ENCODE measurements at places on chromosomes 4 and X.

DNA sequence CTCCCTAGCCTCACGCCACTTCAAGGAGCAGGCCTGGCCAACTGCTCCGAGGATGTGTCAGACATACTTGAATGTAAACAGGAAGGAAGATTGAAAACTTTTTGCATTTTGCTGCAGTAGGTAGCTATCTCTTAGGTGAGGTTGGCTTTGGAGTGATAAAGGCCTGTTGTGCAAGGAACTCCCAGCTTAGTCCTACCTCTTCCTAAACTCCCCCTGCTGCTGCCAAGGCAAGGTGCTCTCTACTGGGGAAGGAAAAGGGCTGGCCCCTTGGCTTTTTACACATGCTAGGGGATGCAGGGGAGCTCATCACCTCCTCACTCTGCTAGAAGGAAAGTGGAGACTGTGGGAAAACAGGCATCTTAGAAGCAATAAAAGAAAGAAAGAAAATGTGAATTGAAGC lies 10.7 kb upstream of the BRS3 start:
- DNase-seq = no peak

- no peak for DNase-seq
Measured at GRCh38 chr4:161714022-161714751, 449.6 kb downstream of the FSTL5 start.

DNA sequence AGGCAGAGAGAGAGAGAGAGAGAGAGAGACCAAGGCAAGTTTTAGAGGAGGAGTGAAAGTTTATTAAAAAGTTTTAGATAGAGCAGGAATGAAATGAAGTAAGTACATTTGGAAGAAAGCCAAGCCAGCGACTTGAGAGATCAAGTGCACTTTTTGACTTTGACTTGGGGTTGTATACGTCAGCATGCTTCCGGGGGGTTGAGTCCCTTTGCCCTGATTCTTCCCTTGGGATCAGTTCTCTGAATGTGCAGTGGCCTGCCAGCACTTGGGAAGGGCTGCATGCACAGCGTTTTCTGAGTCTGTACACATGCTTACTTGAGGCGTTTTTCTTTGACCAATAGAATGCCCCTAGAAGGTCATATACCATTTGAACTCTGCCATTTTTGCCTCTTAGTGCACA lies 400.5 kb downstream of the PDGFC start:
- DNase-seq = no peak

GRCh38 chr4:13700021-13700857 lies 72.7 kb upstream of the BOD1L1 start:
- DNase-seq = no peak

DNA sequence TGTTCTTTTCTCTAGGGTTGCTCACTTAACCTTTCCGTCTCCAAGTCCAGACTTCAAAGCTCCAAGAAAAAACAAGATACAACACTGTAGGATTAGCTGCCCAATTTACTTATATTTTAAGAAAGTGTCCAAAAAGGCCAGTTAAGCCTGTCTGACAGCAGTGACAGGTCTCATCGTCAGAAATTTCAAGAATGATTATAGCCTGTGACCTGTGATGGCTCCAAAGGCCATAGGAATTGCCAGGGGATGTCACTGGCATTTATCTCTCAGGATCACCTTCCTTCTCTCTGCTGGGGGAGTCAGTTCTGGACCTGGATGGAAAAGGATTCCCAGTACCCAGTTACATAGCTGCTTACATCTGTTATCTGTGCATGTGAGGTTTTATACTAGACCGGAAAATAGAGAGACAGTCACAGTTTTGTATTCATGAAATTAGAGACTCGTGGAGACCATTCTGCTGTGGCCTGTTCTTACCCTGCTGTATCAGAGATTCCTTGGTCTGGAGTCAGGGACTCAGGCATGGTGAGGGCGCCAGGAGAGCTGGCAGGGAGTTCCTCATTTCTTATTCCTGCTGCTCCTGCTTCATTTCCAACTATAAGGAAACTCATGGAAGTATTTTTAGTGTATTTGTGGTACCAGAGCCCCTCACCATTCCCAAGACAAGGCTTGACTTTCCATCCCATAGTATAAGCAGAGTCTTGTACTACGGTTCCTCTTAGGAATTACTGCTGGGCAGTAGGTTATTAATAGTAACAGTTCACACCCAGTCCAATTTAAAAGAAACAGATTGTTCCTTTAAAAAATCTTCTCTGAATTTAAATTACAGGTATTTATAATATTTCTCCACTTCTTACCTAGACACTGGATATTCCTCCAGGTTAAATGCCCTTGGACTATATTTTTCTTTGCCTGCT lies 220.8 kb downstream of the SHROOM3 start:
- no peak for DNase-seq

DNA sequence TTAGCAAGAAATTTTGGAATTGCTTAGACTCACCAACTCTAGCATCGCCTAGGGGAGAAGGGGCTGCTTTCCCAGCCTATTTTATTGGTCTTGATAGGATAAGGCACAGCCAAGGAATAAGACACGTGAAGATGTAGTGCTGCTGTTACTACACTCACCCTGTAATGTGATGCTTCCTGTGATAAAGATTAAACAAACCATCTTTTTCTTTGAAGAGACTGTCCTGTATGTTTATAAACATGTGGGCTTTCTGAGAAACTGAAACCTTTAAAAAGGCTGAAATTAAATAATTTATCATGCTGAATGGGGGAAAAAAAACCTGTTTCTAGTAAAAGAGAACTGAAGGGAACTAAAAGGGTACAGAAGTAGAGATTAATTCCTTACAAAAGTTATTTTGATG lies 13.2 kb downstream of the TAPT1 start:
- DNase-seq = no peak

DNA sequence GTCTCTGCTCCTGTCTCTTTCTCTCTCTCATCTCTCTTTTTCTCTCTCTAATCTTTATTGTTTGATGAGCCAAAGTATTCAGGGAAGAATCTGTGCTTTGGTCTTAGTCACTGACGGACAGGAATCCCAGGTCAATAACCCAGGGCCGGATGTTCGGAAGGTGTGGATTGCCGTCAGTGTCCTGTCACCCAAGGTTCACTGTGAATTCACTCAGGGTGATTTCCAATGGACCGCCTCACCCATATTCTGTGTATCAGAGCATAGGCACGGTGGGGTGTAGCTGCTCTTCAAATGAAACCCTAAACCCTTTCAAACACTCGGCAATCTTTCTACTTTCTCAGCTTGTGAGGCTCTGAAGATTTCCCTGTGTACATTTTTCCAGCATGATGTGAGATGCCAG lies 144.6 kb upstream of the GPC4 start:
- no peak for DNase-seq

DNA sequence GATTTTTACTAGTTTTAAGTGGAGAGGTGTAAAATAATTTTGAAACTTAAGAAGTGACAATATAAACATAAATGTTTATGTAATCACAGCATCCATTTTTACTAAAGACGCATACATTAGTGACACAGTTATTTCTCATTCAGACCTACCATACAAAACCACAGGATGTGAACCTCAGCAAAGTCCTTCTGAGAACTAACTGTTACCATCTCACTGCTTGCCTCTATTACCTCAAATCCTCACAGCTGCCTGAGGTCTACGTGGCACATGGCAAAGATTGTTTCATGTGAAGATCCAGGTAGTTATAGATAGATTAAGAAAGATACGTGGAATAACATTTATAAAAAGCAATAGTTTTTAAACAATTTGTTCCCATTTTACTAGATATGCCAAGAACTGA lies 189.0 kb downstream of the SLITRK2 start:
- DNase-seq = no peak

GRCh38 chr4:121711263-121712000 lies 14.7 kb upstream of the ANXA5 start:
- no peak for DNase-seq

DNA sequence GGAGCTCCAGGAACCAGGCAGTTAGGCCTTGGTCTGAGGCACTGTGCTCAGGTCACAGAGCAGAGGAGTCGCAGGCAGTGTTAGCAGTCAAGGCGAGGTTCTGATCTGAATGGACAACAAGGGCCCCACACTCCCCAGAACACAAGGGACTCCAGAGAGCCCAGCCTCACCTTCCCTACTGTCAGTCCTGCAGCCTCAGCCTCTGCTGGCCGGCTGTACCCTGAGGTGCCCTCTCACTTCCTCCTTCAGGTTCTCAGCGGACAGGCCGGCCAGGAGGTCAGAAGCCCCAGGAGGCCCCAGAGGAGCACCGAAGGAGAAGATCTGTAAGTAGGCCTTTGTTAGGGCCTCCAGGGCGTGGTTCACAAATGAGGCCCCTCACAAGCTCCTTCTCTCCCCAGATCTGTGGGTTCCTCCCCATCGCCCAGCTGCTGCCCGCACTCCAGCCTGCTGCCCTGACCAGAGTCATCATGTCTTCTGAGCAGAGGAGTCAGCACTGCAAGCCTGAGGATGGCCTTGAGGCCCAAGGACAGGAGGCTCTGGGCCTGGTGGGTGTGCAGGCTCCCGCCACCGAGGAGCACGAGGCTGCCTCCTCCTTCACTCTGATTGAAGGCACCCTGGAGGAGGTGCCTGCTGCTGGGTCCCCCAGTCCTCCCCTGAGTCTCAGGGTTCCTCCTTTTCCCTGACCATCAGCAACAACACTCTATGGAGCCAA lies 26.2 kb downstream of the MAGEA9 start:
- DNase-seq = no peak

DNA sequence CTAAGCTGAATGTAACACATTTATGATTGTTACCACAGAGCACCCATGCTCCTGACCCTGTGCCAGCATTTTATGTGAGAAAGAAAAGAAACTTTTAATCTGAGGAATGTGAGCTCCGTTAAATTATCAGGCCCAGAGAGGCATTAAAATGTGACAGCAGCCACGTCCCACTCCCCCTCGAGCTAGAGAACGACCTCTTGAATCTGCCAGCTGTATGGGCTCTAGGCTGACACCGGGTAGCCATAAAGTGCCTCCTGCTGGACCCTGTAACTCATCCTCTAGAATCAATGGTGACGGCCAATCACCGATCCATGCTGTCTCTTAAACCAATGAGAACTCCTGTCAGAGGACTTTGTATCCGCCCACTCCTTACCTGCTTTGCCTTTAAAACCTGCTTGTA lies 110.2 kb upstream of the ADRA2C start:
- no peak for DNase-seq

DNA sequence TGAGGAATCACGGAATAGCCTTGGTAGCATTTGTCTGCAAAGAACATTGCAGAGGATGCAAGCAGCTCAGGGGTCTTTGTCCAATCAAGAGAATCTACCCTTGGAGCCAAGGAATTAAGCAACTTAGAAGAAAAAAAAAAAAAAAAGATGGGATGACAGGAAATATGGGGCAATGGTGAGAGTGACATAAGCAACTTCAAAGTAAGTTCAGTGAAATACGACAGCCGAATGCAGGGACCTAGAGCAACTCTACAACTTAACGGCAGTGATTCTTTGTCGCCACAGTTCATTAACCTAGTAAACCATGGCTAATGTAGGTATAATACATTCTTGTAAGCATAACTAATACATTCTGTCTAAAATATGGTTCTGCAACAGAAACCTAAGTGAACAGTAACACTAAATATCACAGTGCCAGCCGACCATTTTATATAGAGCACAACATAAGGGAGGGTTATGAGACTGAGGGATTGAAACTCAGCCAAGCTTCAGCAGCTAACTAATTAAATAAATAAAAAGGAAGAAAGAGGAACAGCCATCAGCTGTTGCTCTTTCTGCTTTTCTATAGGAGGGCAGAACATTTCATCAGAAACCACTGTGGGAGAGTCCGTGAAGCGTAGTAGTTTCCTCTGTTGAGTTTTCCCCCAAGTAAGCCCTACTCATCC lies 74.7 kb downstream of the PPARGC1A start:
- DNase-seq = no peak

DNA sequence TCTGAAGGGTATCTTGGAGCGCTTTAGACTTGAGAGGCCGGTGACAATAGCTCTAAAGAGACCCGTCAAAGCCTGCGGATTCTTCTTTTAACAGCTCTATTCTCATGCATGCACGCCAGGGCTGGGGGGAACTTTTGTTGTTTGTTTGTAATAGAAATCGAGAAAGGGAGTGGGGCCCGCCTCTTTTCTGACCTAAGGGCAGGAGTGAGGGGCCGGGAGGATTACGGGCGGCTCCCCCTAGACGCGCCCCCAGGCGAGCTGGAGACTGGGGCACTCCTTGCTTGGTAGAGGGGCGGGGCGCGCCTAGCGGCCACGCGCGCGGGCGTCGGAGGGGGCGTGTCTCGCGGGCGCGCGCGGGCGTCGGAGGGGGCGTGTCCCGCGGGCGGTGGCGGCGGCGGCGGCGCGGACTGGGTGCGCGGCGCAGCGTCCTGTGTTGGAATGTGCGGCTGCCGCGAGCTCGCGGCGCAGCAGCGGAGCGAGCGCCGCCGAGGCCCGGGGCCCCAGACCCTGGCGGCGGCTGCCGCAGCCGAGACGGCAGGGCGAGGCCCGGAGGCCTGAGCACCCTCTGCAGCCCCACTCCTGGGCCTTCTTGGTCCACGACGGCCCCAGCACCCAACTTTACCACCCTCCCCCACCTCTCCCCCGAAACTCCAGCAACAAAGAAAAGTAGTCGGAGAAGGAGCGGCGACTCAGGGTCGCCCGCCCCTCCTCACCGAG lies at the start of gene REST:
REST (plus strand) TSS at position 412 of the 717 bp plus-strand sequence. CDS start 2,739 bp downstream, outside the sequence.
- DNase-seq = peak; percentile 67

- no peak for DNase-seq
Measured at GRCh38 chr4:626201-627091, 1.1 kb downstream of the PDE6B start.

DNA sequence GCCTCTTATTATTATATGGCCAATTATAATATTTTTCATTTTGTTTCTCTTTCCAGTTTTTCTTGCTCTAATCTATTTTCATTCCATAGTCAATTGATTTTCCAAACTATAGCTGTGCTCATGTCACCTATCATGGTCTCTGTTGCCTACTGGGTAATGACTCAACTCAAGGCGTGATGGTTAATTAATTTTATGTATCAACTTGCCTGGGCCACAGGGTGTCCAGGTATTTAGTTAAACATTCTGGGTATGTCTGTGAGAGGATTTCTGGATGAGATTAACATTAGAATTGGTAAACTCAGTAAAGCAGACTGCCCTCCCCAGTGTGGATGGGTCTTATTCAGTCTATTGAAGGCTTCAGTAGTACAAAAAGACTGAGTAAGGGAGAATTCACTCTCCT lies 9.9 kb downstream of the FHIP1A start:
- no peak for DNase-seq

- DNase-seq = no peak
Measured at GRCh38 chrX:10017872-10018271, 50.7 kb downstream of the CLDN34 start.

GRCh38 chrX:150202641-150203247 lies 160.4 kb upstream of the MAMLD1 start:
- no peak for DNase-seq

GRCh38 chrX:153161952-153162351 lies 17.1 kb upstream of the MAGEA1 start:
- DNase-seq = no peak

DNA sequence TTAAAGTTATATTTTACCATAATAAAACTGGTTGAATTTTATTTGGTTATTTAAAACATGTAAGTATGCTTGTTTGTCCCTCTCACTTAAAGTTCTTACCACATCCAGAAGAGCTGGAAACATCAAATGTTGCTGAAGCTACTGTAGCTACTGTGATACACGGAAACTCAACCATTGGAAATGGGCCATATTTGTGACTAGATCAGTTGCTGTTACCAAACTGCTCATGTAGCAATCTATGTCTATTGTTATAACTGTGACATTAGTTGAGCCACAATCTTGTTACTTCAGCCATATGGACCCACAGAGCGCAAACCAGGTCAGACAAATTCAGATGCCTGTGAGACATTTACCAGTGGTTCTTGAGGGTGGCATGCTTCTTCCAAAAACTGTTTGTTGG lies 41.6 kb downstream of the NDNF start:
- no peak for DNase-seq
